Kidney capillary endothelial cell (primary cell): ENCODE measurements at places on chromosomes 4 and X.
A peak's percentile ranks its signal among the peaks of the same experiment; 100 is the strongest.

GRCh38 chr4:45120163-45120562 lies 393.8 kb upstream of the GNPDA2 start:
- no peak for DNase-seq

DNA sequence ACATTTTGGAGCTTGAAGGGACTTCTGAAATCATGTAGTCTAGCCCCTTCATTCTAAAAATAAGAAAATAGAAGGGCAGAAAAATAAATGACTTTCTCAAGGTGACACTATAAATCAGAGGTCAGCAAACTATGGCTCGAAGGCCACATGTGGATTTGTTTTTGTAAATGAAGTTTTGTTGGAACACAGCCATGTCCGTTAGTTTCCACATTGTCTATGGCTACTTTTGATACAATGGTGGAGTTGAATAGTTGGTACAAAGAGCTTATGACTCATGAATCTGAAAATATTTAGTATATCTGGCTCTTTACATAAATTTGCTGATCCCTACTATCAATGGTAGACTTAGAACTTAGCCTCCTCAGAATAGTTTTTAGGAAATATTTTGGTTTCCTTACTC lies 302.4 kb upstream of the PRPS2 start:
- DNase-seq = no peak

DNA sequence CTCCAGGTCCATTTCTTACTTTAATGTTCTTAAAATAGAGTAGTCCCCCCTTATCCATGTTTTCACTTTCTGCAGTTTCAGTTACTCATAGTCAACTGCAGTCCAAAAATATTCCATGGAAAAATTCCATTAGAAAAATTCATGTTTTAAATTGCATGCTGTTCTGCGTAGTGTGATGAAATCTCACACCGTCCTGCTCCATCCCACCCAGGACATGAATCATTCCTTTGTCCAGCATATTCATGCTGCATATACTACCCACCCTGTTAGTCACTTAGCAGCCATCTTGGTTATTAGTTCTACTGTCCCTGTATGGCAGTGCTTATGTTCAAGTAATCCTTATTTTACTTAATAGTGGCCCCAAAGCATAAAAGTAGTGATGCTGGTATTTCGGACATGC lies 5.4 kb upstream of the PDLIM5 start:
- no peak for DNase-seq

DNA sequence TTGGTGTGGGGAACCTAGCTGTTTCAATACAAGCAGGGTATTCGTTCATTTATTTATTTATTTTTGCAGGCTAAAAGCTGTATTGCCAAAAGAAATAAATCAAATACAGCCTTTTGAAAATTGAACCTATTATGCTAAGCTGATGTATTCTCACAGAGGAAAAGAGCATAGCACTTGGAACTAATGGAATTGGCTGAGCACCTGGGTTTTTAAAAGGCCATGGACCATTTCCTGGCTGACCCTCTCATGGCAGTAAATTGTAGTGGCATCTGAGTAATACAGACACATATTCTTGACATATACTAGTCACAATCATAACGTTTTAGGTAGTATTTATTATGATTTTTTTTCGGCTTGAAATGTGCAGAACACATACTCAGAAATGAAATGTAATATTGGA lies 71.8 kb upstream of the ALG13 start:
- DNase-seq = no peak

DNA sequence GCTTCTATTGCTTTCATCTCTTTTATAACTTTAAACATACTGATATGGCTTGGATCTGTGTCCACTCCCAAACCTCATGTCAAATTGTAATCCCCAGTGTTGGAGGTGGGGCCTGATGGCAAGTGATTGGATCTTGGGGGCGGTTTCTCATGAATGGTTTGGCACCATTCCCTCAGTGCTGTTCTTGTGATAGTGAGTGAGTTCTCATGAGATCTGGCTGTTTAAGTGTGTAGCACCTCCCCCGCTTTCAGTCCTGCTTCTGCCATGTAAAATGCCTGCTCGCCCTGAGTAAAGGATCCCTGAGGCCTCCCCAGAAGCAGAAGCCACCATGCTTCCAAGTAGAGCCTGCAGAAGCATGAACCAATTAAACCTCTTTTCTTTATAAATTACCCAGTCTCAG lies 17.7 kb downstream of the MND1 start:
- DNase-seq = no peak

GRCh38 chr4:127870688-127871087 lies 10.0 kb upstream of the PLK4 start:
- DNase-seq = peak; percentile 19

DNA sequence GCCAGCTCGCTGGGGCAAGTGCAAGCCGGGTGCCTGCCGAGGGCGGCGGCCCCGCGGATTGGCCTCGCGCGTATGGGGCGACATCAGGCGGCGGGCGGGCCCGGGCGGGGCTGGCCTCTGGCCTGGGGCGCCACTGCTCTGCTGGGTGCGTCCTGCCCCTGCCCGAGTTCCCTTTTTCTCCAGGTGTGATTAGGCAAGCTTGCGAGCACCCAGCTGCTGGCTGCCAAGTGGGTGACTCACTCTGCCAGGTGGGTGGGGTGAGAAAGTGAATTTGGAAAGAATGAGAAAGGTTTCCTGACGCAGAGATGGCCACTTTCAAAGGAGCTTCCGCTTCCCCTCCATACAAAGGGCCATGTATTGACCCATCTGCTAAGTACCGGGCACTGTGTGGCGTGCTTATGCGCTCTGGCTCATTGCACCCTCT lies 32.5 kb downstream of the FGFBP1 start:
- no peak for DNase-seq

- peak; percentile 0 for DNase-seq
Measured at GRCh38 chrX:143788265-143788664, 67.7 kb upstream of the SPANXN2 start.

GRCh38 chr4:1711571-1712215 lies 426 bp downstream of the SLBP start:
- peak; percentile 64 for DNase-seq

DNA sequence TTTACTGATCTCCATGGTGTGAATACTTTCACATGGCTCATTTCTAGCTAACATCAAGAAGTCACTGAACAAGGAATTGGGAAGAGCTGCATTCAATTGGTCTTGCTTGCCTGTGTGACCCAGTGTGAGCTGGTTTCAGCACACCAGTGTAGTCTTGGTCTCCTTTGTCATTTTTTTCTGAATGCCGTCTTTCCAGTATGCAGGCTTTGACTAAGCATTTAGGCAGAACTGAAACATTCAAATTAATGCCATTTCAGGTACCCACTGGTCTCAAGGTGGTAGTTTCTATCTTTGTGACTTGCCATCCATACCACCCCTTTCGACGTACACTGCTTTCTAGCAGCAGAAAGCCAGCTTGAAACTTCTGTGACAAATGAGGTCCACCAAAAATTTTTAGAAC lies 550.5 kb upstream of the BOD1L1 start:
- no peak for DNase-seq

- DNase-seq = peak; percentile 9
Measured at GRCh38 chr4:75513526-75514130, 575 bp downstream of the RCHY1 start.

GRCh38 chrX:112768563-112768962 lies 72.1 kb downstream of the AMOT start:
- DNase-seq = no peak

GRCh38 chr4:122831515-122832196 lies 5.0 kb downstream of the FGF2 start:
- DNase-seq = no peak

GRCh38 chrX:38473701-38474100 lies 87.6 kb upstream of the TSPAN7 start:
- DNase-seq = no peak

DNA sequence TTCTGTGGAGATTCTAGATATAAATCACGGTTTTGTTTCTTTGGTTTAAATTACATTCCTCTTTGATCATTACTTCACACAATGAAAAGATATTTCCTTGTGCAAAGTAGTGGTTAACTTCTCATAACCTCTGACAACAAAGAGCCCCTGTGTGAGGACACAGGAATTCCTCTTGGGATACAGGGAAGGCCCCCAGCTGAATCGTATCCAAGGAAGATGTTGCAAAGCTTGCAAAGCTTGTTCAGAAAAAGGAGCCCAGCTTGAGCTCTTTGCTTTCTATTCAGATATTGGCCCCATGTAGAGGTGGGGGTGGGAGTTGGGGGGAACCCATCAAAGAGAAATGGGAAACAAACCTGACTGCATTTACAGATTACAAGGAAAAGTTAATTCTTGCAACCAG lies 145.7 kb downstream of the RELL1 start:
- no peak for DNase-seq

GRCh38 chr4:121977251-121978171 lies 25.7 kb upstream of the TRPC3 start:
- DNase-seq = no peak

DNA sequence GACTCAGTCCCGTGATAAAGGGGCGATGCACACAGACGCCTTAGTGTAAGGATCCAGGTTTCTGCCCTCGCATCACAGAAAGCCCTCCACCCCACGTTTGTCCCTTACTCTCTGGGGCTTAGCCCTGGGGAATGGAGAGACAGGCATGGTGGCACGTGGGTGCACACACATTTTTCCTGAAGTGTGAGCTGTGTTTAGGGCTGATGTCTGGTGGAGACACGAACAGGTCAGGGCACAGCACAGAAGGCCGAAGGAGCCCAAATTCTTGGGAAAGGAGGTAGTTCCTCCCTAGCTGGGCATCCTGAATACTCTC lies 84.3 kb upstream of the DHRSX start:
- no peak for DNase-seq

DNA sequence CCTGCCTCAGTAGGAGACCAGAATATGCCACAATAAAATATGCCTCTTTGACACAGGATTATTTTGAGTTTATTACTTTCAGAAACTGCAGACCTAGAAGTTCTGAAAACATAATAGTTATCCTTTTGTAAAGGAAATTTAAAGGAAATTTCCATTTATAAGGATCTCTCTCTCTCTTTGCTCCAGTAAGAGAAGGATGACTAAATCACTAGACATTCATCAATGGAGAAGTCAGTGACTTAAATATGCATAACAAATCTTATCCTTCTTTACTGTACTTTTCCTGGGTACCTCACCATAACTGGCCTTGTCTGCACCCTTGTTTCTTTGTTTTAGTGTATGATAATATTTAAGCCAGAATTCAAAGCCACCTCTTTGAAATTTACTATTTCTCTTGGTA lies 28.3 kb upstream of the OPHN1 start:
- DNase-seq = no peak

DNA sequence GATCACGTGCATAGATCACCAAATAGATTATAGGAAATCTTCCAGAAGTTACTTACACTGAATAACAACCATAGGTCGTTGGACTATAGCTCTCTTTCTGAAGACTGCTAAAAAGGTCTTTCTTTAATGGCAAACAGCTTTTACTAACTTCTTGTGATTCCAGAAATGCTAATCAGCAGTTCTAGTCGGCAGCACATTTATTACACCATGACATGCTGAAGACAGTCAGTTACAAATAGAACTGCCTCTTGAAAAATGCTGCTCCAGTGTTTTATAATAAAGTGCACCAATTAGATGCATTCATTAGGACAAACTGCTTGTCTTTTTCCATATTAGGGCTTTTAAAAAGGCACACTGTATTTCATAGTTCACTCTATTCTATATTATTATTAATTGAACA lies 488.2 kb downstream of the PABPC4L start:
- no peak for DNase-seq

DNA sequence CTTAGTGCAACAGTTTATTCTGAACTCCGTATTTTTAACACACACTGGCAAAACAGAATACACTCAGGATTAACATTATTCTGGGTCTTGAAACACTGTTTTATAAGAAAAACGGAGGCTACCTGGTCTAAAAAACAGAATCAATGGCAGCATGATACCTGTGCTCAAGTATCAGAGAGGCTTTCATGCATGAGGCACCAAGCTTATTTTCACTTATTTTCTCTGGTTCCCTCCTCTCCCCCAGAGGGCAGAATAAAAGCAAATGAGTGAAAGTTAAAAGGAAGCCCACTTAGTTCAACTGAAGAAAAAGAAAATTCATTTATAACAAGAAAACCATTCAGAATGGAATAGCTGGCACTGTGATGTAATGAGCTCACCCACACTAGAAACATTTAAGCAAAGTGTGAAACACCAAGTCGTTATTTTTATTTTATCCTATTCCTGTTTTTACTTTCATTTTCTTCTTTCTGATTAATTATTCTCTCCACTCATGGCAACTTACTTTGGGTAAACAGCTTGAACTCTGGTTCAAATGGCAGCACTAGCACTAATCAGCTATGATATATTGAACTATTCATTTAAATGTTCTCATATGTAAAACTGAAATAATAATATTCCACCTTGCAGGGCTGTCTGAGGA lies 211.8 kb downstream of the PPP3CA start:
- DNase-seq = no peak

DNA sequence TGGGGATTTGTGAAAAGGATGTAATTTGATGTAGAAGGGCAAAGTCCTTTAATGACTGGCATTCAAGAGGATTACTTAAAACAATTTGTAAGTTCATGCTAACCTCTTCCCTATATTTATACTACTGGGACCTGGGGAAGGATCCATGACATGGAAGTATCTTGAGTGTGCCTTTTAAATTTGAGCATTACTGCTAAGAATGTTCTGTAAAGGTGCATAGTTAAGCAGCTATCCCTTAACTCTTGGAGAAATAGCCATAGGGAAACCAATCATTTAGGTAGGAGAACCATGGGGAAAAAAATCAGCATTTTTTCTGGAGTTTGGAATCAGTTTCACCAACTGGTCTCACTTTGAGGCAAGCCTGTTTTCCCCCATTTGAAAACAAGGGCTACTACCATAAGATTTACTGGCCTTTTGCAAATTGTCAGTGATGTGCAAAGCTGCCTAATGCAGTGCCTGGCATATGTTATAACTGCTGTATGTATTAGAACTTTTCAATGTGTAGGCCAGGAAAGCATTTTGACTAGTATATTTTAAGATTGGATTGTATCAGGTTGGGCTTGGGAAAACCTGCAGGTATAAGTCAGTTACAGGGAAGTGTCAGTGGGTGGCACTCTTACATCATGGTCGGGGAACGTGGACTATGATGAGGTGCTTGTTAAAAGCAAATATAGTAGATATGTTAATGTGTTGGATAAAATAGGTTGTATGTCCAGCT lies 72.1 kb downstream of the PRSS12 start:
- peak; percentile 52 for DNase-seq

GRCh38 chrX:65985922-65986588 lies 53.8 kb downstream of the VSIG4 start:
- peak; percentile 31 for DNase-seq

DNA sequence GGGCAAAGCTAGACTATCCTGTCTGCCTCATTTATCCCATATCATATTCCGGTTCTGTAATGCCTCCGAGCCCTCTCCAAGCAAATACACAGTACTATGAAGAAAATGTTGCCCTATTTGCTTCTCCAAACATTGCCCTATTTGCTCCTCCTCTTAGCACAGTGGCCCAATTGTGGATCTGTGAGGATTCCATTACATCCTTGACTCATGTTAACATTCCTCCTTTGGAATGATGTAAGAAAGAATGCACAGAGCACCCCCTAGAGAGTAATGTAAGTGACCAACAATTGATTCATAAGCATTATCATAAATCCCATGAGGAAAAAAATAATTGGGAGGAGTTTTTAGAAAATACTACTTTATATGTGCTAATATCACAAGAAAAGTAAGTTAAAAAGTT lies 11.3 kb upstream of the BTC start:
- DNase-seq = no peak

GRCh38 chrX:38651625-38652601 lies 90.6 kb downstream of the TSPAN7 start:
- no peak for DNase-seq
